Esophagus squamous epithelium (tissue), 5 donors: ENCODE measurements at places on chromosomes 5 and 9. TPM values are rescaled to one million over a fixed set of nuclear protein-coding genes. Genes with fewer than 3 reads are reported as not detected.

DNA sequence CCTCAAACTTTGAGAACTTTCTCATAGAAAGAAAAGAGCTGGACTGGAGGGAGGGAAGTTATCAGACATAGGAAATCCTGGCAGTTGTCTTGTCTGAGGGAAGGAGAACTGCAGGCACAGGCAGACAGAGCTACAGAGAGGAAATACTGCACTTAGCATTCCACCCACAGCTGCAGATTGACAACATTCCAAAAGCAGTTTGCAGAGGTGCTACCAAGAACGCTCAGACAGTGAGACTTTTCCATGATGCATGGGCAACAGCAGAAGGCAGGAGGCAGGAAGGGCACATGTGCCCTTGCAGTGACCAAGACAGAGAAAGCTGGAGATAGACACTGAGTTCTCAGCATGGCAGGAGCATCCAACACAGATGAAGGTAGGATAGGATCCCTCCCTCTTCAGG lies 327.5 kb upstream of the ZNF462 start:
- no peak overlapping the region for H3K27ac ChIP-seq
- H3K4me1 ChIP-seq, result no peaks in the 10 kb centered on the region
- H3K36me3 ChIP-seq, result no peaks in the 10 kb centered on the region
- no peaks in the 10 kb centered on the region for H3K27me3 ChIP-seq
- no peak for DNase-seq

DNA sequence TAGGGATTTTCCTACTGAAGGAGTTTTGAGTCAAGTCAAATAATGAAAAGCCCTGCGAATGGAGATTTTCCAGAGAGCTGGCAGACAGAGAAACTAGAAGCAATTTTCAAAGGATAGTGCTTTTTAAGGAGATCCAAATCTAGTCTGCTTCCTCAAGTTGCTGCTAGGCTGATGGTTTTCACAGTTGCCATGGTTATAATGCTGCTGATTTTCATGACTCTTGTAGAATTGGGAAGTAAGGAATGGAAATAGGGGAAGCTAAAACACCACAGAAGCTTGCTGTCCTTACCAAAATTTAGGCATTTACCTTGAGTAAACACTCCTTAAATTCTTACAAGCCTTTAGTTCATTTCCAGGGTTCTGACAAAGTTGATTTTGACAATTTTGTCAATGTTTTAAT lies 30.1 kb upstream of the HAPLN1 start:
- no peak overlapping the region for H3K27ac ChIP-seq
- no peaks in the 10 kb centered on the region for H3K36me3 ChIP-seq
- no peaks in the 10 kb centered on the region for H3K27me3 ChIP-seq
- no peak overlapping the region for H3K4me3 ChIP-seq
- no peaks in the 10 kb centered on the region for H3K4me1 ChIP-seq

DNA sequence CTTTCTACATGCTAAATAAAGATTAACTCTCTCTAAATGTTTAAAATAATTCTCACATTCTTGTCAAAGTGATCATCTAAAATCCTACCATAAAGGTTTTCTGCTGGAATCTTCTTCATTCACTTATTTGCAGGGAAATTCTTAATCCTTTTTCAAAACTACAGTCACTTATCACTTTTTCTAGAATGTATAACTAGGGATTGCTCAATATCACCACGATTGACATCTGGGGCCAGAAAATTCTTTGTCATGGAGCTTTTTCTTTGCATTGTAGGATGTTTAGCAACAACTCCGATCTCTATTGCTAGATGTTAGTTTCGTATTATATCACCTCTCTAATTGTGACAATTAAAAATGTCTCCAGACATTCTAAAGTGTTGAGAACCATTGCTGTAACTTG lies 344.9 kb upstream of the PIK3R1 start:
- no peak overlapping the region for H3K27ac ChIP-seq
- no peaks in the 10 kb centered on the region for H3K4me1 ChIP-seq
- no peaks in the 10 kb centered on the region for H3K27me3 ChIP-seq
- no peaks in the 10 kb centered on the region for H3K36me3 ChIP-seq
- DNase-seq, result no peak

DNA sequence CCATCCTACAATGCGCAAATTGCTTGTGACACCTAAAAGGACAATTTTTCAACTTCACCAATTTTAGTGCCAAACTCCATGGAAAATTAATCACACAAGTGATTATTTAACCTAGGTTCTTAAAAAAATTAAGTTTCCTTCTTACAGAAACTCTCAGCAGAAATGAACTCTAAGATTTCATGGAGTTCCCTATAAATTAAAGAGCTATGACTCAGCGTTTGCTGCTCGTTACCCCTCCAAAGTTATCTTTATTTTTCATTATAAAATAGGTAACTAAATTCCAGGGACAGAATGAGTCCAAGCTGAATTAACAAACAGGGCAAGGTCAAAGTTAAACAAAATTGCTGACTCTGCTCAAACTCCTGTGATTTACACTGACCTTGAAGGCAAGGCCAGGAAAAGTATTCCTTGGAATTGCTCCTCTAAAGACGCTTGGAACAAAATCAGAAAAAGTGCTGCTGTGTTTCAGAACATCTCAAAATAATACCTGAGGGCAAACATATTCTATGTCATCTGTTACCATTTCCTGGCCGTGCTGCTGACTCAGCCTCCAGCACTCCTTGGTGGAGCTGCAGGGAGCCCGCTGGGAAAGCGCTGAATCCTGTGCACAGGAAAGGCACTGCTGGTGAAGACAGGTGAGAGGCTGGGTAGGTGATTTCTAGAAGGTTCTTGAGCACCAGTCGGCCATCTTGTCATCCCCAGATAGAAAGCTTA lies 2.5 kb upstream of the CMBL start:
- H3K4me1 ChIP-seq, result peaks cover 11% of the 10 kb centered on the region
- H3K4me3 ChIP-seq, result no peak overlapping the region
- H3K27ac ChIP-seq, result no peak overlapping the region
- DNase-seq, result no peak
- no peaks in the 10 kb centered on the region for H3K36me3 ChIP-seq
- no peaks in the 10 kb centered on the region for H3K27me3 ChIP-seq

GRCh38 chr5:80296121-80296520 lies 23.7 kb upstream of the SPZ1 start:
- H3K4me1 ChIP-seq, result no peaks in the 10 kb centered on the region
- H3K4me3 ChIP-seq, result no peak overlapping the region
- no peaks in the 10 kb centered on the region for H3K27me3 ChIP-seq
- no peak for DNase-seq

GRCh38 chr9:18909140-18910018 lies 123.6 kb downstream of the SAXO1 start:
- no peak for DNase-seq
- no peak overlapping the region for H3K27ac ChIP-seq
- no peak overlapping the region for H3K4me3 ChIP-seq
- H3K36me3 ChIP-seq, result no peaks in the 10 kb centered on the region
- no peaks in the 10 kb centered on the region for H3K4me1 ChIP-seq

DNA sequence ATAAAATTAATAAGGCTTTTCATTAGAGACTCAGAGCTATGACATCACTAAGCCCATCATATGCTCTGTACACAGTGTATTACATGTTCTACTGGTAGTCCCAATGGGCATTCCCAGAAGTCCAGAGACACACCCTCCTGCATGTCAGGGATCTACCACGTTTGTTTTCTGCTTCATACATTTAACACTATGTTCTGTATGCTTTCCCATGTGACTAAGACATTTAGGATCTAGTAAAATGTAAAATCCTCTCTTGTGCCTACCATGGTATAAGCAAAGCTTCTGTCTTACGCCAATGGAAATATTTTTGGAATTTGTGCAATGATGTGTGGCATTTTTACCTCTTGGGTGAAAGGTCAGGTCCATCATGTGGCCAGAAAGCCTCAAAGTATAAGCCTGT lies 192.4 kb downstream of the ADAMTSL1 start:
- H3K27me3 ChIP-seq, result no peaks in the 10 kb centered on the region
- DNase-seq, result no peak
- H3K27ac ChIP-seq, result no peak overlapping the region
- H3K4me1 ChIP-seq, result peaks cover 23% of the 10 kb centered on the region

Gene SMIM33
- total RNA-seq, result not detected
